ENCODE measurements at places on chromosomes 7 and 10.

DNA sequence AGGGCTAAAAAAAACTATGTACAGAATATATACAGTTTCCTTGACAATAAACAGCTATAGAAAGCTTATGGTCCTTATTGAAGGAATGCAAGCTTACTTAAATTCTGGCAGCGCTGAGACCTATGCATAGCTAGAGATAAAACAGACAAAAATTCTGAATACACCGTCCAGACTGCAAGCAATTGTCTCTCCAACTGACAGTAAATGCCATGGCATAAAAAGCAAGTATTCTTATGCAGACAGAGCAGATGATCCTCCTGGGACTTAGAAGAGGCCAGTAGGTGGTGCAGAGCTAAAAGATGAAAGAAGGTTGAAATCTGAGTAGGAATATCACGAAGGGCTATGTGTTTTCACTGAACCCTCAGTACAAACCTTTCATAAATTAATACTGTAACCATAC is 157.0 kb upstream of the CACNA2D1 start:
- no peak for DNase-seq

DNA sequence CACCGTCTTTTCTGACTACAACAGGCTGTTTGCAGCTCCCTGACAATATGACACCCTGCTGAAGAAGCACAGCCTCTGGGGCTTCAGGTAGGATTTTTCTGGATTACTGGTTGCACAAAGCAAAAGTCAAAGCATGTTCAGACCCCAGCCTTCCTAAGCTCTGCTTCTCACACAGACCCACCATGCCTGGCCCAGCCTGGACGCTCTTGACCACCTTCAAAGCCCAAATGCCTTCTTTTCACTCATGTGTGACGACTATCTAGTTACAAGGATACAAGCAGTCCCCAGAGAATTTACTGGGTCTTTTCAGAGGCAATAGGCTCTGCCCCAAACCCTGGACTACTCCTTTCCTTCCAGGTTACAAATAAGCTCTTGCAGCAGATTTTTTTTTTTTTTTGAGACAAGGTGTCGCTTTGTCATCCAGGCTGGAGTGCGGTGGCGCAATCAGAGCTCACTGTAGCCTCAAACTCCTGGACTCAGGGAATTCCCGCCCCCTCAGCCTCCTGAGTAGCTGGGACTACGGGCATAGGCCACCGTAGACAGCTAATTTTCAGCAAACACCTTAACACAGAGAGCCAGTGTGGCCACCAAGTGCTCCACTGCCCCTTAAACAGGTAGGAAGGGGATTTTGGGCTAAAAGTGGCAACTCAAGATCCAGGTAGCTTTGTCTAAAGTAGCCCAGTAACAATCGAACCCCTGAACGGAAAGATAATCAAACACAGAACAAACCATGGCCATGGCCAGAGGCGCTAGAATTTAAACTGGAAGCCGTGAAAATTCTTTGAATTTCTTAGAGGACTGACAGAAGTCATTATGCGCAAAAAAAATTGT is 16.2 kb downstream of the SVIL start:
- no peak for DNase-seq

DNA sequence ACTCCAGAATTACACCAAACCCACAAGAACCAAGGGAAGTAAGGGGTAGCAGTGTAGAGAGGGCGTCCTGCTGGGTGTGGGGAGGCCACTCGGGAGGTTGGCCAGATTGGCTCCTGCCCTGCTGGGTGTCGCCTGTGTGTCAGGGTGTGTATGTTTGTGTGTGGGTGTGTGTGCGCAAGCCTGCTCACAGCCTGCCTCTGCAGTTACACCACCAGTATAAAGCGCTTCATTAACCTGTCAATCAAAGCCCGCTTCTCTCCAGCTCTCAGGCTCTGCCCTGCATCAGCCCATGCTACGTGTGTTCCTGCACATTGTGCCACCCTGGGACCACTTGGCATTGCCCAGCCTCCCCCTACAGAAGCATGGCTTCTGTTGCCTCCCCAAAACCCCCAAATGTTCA is 83.3 kb upstream of the PAX2 start:
- DNase-seq, result no peak

GRCh38 chr7:101854084-101854865 is 36.8 kb downstream of the CUX1 start:
- DNase-seq, result no peak
